ENCODE measurements at places on chromosomes 12 and 14. TPM values are rescaled to one million over a fixed set of nuclear protein-coding genes. Genes with fewer than 3 reads are reported as not detected.

The MSRB3 gene
- total RNA-seq, result 15.9 TPM

The RAB5B gene
- 87.6 TPM for total RNA-seq

The PMEL gene
- total RNA-seq, result 7.1 TPM

The POMT2 gene
- 17.7 TPM for total RNA-seq

The TBX5 gene
- total RNA-seq, result not detected

The SDS gene
- not detected for total RNA-seq

The FAR2 gene
- 1.1 TPM for total RNA-seq

The TAMALIN gene
- not detected for total RNA-seq

The RHOJ gene
- 0.39 TPM for total RNA-seq

The IPO8 gene
- 19.8 TPM for total RNA-seq

The RNU4-1 gene
- under 0.01 TPM for total RNA-seq

The BICD1 gene
- 6.3 TPM for total RNA-seq

The SMCO2 gene
- not detected for total RNA-seq

The PHETA1 gene
- 7.5 TPM for total RNA-seq

The GUCY2C gene
- total RNA-seq, result 0.11 TPM

The GPD1 gene
- total RNA-seq, result 1.2 TPM

The EXOC3L4 gene
- not detected for total RNA-seq

The LHX5 gene
- total RNA-seq, result 1.2 TPM

The HELB gene
- 4.7 TPM for total RNA-seq

The KRT80 gene
- total RNA-seq, result 0.22 TPM

The COA8 gene
- 18.1 TPM for total RNA-seq

The WNT1 gene
- 0.11 TPM for total RNA-seq

The EML5 gene
- total RNA-seq, result not detected
